Mesothelial cell of epicardium (in vitro differentiated cells): ENCODE measurements at places on chromosomes 16 and 17.

DNA sequence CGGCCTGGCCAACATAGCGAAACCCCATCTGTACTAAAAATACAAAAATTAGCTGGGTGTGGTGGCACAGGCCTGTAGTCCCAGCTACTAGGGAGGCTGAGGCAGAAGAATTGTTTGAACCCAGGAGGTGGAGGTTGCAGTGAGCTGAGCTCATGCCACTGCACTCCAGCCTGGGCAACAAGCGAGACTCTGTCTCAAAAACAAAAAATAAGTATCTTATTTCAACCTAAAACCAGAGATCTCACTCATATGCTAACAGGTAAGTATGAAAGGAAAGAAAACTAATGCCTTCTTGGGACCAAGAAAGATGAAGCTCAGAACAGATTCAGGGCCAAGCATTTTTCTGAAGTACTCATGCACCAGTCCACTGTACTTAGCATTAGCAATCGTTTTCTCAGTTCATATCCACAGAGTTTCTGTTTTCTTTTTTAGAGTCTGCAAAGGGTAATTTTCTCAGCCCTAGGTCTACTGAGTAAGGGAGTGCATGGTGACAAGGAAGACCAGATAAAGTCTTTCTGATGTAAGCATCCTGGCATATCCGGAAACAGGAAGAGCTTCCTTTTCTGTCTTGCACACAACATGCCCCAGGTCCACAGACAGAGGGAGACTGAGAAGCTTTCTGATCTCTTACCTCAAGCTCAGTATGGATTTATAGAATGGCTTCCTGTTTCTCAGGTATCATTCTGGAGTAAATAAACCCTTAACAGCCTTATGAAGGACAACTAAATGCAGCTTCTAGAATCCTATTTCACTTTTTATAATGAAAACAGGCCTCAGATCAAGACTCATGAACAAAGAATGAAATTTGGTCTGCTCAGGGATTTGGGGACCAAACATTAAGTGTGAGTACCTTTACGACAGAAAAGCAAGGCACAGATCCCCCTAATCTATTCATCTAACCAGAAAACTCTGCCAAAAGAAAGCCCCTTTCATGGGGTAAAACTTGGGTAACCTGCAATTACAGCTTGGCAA is 38.7 kb upstream of the FOXJ1 start:
- no peaks in the 10 kb centered on the region for H3K27me3 ChIP-seq
- peaks cover 9% of the 10 kb centered on the region for H3K4me1 ChIP-seq
- H3K36me3 ChIP-seq = no peaks in the 10 kb centered on the region
- no peak overlapping the region for H3K4me3 ChIP-seq
- DNase-seq = no peak
- peak overlapping the region; percentile 59 for H3K27ac ChIP-seq

GRCh38 chr17:29977836-29978235 is 36.4 kb downstream of the EFCAB5 start:
- H3K27ac ChIP-seq = no peak overlapping the region
- no peak overlapping the region for H3K4me3 ChIP-seq
- no peaks in the 10 kb centered on the region for H3K27me3 ChIP-seq
- peaks cover 9% of the 10 kb centered on the region for H3K4me1 ChIP-seq

GRCh38 chr16:58655215-58655596 is 25.6 kb upstream of the CNOT1 start:
- no peaks in the 10 kb centered on the region for H3K4me1 ChIP-seq
- DNase-seq = no peak
- H3K4me3 ChIP-seq = no peak overlapping the region
- H3K27me3 ChIP-seq = no peaks in the 10 kb centered on the region
- no peaks in the 10 kb centered on the region for H3K36me3 ChIP-seq
- no peak overlapping the region for H3K27ac ChIP-seq

GRCh38 chr16:10865991-10866966 is 10.7 kb upstream of the CIITA start:
- DNase-seq = no peak
- H3K27ac ChIP-seq = no peak overlapping the region
- no peak overlapping the region for H3K4me3 ChIP-seq
- H3K36me3 ChIP-seq = no peaks in the 10 kb centered on the region

- H3K4me3 ChIP-seq = no peak overlapping the region
- no peaks in the 10 kb centered on the region for H3K4me1 ChIP-seq
- H3K27ac ChIP-seq = no peak overlapping the region
- H3K36me3 ChIP-seq = no peaks in the 10 kb centered on the region
- peaks cover 63% of the 10 kb centered on the region for H3K27me3 ChIP-seq
Observed at GRCh38 chr17:33888455-33888854, 366.6 kb upstream of the CCL2 start.

- peaks cover 3% of the 10 kb centered on the region for H3K4me1 ChIP-seq
- H3K36me3 ChIP-seq = peaks cover 7% of the 10 kb centered on the region
- no peak overlapping the region for H3K4me3 ChIP-seq
Observed at GRCh38 chr16:88655053-88655732, 4.3 kb upstream of the CYBA start.

GRCh38 chr17:81272616-81273015 is 22.5 kb downstream of the SLC38A10 start:
- no peaks in the 10 kb centered on the region for H3K27me3 ChIP-seq
- H3K27ac ChIP-seq = no peak overlapping the region
- H3K36me3 ChIP-seq = peaks cover 37% of the 10 kb centered on the region
- no peak overlapping the region for H3K4me3 ChIP-seq
- no peak for DNase-seq

DNA sequence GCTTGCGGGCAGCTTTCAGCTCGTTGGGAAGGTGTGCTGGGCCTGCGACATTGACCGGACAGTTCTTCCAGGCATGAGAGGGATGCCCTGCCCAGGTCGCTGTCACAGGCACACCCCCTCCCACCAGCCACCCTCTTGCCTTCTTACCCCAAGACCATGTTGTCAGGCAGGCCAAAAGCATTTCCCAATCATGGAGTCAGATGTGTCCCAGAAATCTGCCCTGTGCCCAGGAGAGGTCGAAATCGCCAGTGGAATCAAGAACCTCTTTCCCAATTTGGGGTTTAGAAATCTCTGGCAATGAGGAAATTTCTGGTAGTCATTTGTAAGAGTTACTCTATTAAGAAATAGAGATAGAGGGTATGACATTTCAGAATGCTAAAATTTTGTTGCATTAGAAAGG is 177.1 kb downstream of the RAB11FIP4 start:
- peaks cover 35% of the 10 kb centered on the region for H3K4me1 ChIP-seq
- no peaks in the 10 kb centered on the region for H3K27me3 ChIP-seq
- no peak overlapping the region for H3K4me3 ChIP-seq
- no peak overlapping the region for H3K27ac ChIP-seq
- DNase-seq = no peak

- no peaks in the 10 kb centered on the region for H3K36me3 ChIP-seq
- H3K4me3 ChIP-seq = no peak overlapping the region
- peaks cover 21% of the 10 kb centered on the region for H3K27me3 ChIP-seq
- peaks cover 5% of the 10 kb centered on the region for H3K4me1 ChIP-seq
Observed at GRCh38 chr17:79919164-79919585, 79.9 kb upstream of the CBX4 start.

- H3K4me3 ChIP-seq = no peak overlapping the region
- no peak overlapping the region for H3K27ac ChIP-seq
- no peaks in the 10 kb centered on the region for H3K36me3 ChIP-seq
- H3K27me3 ChIP-seq = peaks cover 22% of the 10 kb centered on the region
- DNase-seq = no peak
Observed at GRCh38 chr16:66296591-66296990, 69.9 kb upstream of the CDH5 start.

GRCh38 chr17:74018115-74018514 is 185.4 kb upstream of the RPL38 start:
- DNase-seq = no peak
- peaks cover 26% of the 10 kb centered on the region for H3K27me3 ChIP-seq
- peaks cover 8% of the 10 kb centered on the region for H3K4me1 ChIP-seq
- no peak overlapping the region for H3K4me3 ChIP-seq
- H3K27ac ChIP-seq = no peak overlapping the region

DNA sequence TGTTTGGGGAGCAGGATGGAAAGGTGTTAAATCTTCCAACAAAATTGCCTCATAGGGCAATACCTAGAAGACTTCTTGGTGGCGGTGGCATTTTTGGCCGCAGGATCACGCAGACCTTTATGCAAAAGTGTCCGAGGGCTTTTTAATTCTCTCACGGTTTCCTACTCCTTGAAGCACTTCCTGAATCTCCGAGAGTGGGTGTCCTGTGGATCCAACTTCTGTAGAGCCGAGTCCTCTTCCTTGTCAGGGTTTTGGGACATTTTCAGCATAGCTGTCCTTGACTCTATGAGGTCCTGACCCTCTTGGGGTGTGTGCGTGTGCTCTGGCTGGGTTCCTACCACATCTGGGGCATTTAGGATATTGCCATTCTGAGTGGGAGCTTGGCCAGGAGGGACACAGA is 31.7 kb downstream of the IL21R start:
- DNase-seq = no peak
- H3K27me3 ChIP-seq = no peaks in the 10 kb centered on the region
- no peak overlapping the region for H3K27ac ChIP-seq
- H3K4me3 ChIP-seq = no peak overlapping the region
- peaks cover 9% of the 10 kb centered on the region for H3K4me1 ChIP-seq

DNA sequence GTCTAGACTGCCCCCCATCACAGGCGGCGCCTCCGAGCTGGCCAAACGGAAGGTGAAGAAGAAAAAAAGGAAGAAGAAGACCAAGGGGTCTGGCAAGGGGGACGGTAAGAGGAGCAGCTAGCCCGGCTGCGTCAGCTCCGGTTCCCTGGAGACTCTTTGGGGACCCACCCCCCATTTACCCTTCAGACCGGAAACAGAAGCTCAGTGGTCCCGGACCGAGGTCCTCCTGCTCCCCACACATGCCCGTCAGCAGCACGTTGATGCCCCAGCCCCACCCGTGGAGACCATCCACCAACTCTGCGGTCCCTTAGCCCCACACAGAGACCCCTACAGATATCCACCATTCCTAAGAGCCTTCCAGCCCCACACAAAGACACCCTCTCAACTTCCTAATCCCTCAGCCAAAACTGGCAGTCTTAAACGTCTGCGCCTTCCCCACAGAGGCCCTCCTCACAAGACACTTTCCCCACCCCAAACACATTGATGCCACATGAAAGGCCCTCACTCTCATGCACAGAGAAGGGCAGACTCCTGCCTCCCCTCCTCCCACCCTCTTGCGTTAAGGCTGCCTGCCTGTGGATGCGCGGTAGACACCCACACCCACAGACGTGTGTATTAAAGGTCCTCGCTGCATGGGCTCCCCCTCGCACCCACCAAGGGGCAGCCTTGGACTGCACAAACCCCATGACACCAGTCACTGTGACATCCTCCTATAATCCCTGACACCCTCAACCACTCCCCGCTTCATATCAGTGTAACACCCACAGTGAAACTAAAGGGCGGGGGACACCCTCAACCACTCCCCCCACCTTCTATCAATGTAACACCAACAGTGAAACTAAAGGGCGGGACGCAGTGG is 58.2 kb upstream of the RPH3AL start:
- H3K27ac ChIP-seq = peak overlapping the region; percentile 95
- H3K27me3 ChIP-seq = peaks cover 4% of the 10 kb centered on the region
- H3K36me3 ChIP-seq = peaks cover 8% of the 10 kb centered on the region
- peak; percentile 43 for DNase-seq
- peaks cover 19% of the 10 kb centered on the region for H3K4me1 ChIP-seq

DNA sequence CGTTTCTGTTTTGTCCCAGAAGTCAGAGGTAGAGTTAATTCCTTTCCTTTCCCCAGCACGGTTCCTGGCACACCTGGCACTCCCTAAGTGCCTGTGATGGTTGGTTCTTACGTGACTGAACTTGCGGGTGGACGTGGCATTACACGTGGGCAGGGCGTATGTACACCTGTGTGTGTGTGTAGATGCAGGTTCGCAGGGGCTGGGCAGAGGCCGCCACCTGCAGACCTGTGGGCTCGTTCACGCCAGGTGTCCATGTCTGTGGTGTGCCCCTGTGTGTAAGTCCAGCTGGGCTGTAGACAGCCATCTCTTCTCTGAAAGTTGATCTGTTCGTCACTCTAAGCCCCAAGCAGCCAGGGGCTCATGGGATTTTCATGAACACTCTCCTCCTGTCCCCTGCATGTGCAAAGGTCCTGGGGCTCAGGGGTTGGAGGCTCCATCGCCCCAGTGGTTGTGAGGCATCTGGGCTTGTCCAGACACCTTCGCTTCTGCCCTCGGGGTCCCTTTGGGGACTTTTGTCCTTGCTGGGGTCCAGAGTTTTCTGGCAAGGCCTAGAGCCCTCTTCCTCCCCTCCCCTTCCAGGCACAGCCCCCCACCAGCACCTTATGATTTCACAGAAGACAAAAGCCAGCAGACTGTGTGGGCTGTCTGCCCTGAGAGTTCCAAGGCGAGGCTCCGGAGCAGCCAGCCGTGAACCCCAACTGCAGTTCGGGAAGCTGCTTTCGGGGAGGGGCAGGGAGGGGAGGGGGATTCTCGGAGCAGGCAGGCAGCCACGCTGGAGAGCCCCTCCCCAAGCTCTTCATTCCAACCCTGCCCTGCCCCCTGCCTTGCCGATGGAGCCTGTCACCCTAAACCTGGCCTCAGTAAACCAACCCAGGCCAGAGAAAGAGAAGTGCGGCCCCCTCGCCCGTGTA is 5.4 kb upstream of the FSCN2 start:
- no peak overlapping the region for H3K27ac ChIP-seq
- no peak for DNase-seq
- peaks cover 13% of the 10 kb centered on the region for H3K27me3 ChIP-seq
- H3K4me3 ChIP-seq = no peak overlapping the region
- no peaks in the 10 kb centered on the region for H3K36me3 ChIP-seq

- no peak overlapping the region for H3K4me3 ChIP-seq
- H3K27ac ChIP-seq = no peak overlapping the region
- H3K4me1 ChIP-seq = peaks cover 24% of the 10 kb centered on the region
Observed at GRCh38 chr17:49487183-49487582, 7.9 kb upstream of the NGFR start.

DNA sequence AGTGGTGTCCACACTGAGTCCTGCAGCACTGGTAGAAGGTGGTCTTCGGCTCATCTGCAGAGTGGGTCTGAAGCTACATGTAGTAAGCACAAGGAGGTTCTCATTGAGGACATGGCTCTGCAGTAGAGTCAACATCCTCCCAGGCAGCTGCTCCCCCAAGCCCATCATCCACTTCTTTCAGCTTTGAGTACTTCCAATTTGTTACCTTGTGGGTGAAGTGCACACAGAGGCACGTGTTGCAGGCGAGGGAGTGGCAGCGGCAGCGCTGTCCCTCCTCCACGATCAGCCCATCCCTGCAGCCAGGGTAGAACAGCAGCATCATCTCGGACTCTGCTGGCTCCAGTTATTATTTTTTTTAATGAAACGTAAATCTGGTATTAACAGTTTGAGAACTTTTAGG is 1.8 kb upstream of the SSTR2 start:
- H3K4me1 ChIP-seq = peaks cover 19% of the 10 kb centered on the region
- H3K36me3 ChIP-seq = no peaks in the 10 kb centered on the region
- peaks cover 88% of the 10 kb centered on the region for H3K27me3 ChIP-seq
- no peak for DNase-seq
- H3K27ac ChIP-seq = no peak overlapping the region

DNA sequence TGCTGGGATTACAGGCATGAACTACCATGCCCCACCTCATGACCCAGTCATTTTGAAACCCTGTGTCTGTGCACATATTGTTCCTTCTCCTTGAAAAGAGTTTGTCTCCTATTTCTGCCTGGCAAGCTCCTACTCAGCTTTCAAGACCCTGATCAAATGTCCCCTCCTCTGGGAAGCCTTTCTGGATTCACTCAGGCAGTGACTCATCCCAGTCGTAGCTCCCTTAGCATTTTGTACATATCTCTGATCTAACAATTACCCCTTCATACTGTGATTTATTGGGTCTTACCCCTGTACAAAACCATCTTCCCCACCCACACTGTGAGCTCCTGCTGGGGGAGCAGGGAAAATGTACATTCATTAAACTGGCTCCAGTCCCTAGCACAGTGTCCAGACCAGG is 18.1 kb upstream of the ABCC12 start:
- no peak overlapping the region for H3K27ac ChIP-seq
- H3K36me3 ChIP-seq = no peaks in the 10 kb centered on the region
- H3K4me3 ChIP-seq = no peak overlapping the region
- peaks cover 3% of the 10 kb centered on the region for H3K4me1 ChIP-seq
- H3K27me3 ChIP-seq = peaks cover 2% of the 10 kb centered on the region
